Vein endothelial cell (primary cell): ENCODE measurements at places on chromosomes 6 and 20. TPM values are rescaled to one million over a fixed set of nuclear protein-coding genes. Genes with fewer than 3 reads are reported as not detected.

Gene GLP1R
- total RNA-seq = not detected in 2 replicates

Gene COL21A1
- total RNA-seq = 1.6 and 5.3 TPM in 2 replicates

Gene CGAS
- total RNA-seq = 3.3 and 6.3 TPM in 2 replicates

Gene ZDHHC14
- total RNA-seq = 20.0 and 25.2 TPM in 2 replicates

Gene BICRAL
- 6.2 and 6.9 TPM in 2 replicates for total RNA-seq

Gene EYS
- total RNA-seq = under 0.01 and 3.2 TPM in 2 replicates

Gene HCK
- 0.33 TPM in 1 of 2 replicates, not detected in the other for total RNA-seq

Gene IPCEF1
- total RNA-seq = 0.96 and 2.3 TPM in 2 replicates

Gene CDH22
- total RNA-seq = not detected in 2 replicates

Gene FAM184A
- total RNA-seq = 0.33 and 0.67 TPM in 2 replicates

Gene PRKN
- 0.76 and 1.6 TPM in 2 replicates for total RNA-seq

Gene ZNF311
- total RNA-seq = 0.33 and 0.48 TPM in 2 replicates

Gene HLA-DQA1
- not detected in 2 replicates for total RNA-seq

Gene ZSCAN16
- total RNA-seq = 8.2 and 11.1 TPM in 2 replicates

Gene HEY2
- 0.33 and 0.67 TPM in 2 replicates for total RNA-seq

Gene CTCFL
- under 0.01 TPM in 1 of 2 replicates, not detected in the other for total RNA-seq

Gene CARMIL1
- 5.6 and 9.8 TPM in 2 replicates for total RNA-seq

Gene SLC52A3
- under 0.01 and 0.10 TPM in 2 replicates for total RNA-seq

Gene TFAP2D
- not detected in 2 replicates for total RNA-seq

Gene ADAM33
- total RNA-seq = under 0.01 TPM in 1 of 2 replicates, not detected in the other

Gene DHX16
- total RNA-seq = 33.6 and 37.7 TPM in 2 replicates

Gene CD24
- total RNA-seq = 2.3 and 6.5 TPM in 2 replicates

Gene SEMG1
- not detected in 2 replicates for total RNA-seq

Gene TCP11
- 0.33 TPM in 1 of 2 replicates, not detected in the other for total RNA-seq

Gene PAK5
- total RNA-seq = not detected in 2 replicates

Gene SLC25A27
- 1.3 and 2.2 TPM in 2 replicates for total RNA-seq

Gene SPATA25
- total RNA-seq = 0.57 and 1.3 TPM in 2 replicates

Gene PDYN
- not detected in 2 replicates for total RNA-seq

Gene PTK6
- not detected in 2 replicates for total RNA-seq

Gene BMP6
- 163 and 246 TPM in 2 replicates for total RNA-seq

Gene CNKSR3
- total RNA-seq = 10.8 and 13.8 TPM in 2 replicates
